ENCODE measurements at places on chromosomes 2 and 18.

DNA sequence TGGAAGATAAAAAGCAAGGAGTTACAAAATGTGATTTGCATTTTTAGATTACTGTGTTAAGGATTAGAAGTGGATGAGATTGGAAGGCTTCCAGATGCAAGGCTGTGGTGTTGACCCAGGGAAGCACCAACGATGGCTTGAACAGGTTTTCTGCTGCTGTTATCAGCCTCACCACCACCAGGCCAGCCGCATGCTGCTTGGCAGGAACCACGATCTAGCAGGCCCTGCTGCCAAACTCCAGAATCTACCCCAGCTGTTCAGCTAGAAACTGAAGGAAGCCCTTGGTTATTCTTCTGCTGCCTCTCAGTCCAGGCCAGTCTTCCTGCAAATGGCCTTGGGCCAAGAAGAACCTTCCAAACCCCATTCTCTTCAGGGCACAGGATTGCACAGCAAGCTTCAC is 133.9 kb downstream of the MTCL1 start:
- DNase-seq: no peak

DNA sequence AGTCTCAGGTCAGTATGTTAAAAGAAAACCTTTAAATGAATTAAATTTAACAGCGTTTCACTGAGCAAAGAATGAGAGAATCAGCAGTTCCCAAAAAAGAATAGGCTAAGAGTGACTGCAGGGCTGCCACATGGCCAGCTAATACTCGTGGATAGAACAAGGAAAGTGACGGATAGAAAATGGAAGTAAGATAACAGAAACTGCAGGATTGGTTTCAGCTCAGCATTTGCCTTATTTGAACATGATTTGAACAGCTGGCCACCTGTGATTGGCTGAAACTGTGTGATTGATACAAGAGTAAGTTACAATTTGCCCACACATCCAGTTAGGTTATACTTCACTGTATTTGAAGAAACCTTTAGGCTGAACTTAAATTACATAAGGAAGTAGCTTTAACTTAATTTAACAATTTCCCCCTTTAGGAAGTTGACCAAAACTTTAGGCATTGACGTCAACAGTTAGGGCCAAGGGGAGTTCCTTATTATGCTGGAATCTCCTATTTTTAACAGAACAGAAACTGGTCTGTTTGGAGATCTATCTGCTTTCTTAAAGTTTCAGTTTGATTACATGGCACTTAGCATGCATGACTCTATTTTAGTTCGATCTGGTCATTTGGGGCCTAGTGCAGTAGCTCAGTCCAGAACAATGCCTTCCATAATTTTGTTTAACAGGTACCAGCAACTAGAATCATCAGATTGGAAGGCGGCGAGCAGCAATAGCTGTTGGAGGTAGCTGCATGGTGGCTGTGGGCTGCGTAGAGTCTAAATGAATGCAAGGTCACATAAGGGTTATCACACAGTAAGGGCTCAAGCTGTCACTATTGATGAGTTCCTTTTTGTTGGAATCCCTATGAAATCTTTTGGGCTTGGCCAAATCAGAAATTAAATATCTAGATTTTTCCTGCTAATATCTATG is 143.4 kb downstream of the TRIM43 start:
- DNase-seq: no peak

- DNase-seq: no peak
These were observed 226.1 kb upstream of the REV1 start for GRCh38 chr2:99715956-99716355.

DNA sequence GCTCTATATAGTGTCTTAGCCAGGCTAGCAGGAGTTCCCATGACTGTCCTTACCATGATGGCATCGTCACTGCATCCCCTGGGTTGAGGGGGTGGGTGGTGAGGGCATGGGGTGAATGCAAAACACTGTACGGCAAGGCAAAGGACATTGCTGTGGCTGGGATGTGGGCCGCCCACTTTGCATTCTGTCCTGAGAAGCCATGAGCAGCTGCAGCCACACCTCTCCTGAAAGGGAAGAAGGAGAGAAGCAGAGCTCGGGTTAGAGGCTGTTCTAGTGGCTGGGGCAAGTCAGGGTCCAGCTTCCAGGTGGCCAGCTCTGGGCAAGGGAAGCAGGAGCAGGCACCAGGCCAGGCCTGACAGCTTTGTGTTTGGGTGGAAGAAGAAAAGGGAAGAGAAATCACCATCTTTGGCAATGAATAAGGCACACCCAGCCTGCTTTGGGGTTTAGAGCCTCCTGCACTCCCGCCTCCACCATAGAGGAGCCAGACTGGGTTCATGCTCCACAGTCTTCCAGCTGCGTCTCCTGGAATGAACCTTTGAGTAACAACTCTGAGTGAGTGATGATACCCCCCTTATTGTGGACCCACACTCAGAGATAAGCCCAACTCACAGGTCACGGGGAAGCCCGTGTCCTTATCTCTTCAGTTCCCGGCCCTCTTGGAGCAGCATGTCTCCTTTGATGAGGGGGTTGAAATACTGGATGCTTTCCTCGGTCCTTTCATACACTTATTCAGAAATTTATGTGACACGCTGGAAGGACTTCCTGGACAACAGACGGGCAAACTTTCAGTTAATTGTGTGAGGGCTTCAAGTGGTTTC is 63.4 kb downstream of the INPP4A start:
- no peak for DNase-seq

- DNase-seq: peak; percentile 31
These were observed 100.9 kb downstream of the DPP10 start for GRCh38 chr2:114543236-114543766.

DNA sequence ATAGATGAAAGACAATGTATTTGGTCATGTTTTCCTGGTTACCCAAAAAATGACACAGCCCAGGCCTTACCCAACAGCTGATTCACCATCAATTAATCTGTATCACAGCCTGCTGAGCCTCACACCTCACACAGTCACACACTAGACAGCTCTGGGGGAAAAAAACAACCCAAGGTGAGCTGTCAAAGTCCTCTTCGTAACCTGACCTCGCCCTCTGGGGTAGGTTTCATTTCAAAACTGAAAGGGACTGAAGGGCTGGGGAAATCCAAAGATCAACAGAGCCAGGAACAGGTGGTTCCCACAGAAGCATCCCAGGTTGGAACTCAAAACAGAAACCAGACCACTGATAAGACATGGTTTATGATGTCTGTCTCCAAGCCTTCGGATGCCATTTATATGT is 18.2 kb upstream of the PCBP1 start:
- DNase-seq: no peak

- no peak for DNase-seq
These were observed 524.8 kb upstream of the DSEL start for GRCh38 chr18:68041327-68041726.

GRCh38 chr18:46343931-46344372 is 239.8 kb downstream of the HAUS1 start:
- peak; percentile 34 for DNase-seq

GRCh38 chr2:99933894-99934650 is 208.3 kb downstream of the AFF3 start:
- no peak for DNase-seq

DNA sequence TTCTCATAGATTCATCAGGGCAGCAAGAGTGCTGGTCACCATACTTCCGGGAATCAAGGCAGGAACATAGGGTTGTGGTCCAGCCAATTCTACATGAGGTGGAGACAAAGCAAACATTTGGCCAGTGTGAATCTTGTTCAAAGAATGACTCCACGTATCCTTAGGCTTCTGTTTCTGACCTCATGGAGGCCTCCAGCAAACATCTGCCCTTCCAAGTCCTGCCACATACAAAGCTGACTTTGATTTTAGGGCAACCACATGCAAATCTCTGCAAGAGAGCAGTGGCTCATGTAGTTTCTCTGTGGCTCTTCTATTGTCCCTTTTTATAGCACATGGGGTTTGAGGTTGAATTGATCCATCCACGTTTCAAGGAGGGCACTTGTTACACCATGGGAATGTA is 132.1 kb upstream of the MMADHC start:
- no peak for DNase-seq

GRCh38 chr18:48475635-48476549 is 62.9 kb upstream of the CTIF start:
- DNase-seq: peak; percentile 43

DNA sequence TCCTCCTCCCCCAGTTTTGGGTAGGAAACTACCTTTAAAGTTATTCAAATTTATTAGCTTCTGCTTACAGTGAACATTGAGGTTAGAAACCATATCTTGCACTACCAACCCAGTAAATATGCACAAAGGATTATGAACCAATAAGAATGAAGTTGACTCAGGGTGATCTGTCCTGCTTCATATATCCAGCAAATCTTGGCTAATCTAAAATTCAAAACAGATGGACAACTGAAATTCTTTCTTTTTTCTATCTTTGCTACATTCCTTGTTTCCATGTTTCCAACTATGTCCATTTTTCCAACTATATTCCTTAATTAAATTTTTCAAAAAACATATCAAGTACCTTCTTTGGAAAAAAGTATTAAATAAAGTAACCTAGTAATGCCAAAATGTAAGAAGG is 149.3 kb downstream of the FAM124B start:
- DNase-seq: no peak

GRCh38 chr2:84052043-84052442 is 407.0 kb downstream of the SUCLG1 start:
- no peak for DNase-seq

- no peak for DNase-seq
These were observed 81.2 kb upstream of the CYRIA start for GRCh38 chr2:16746833-16747232.

DNA sequence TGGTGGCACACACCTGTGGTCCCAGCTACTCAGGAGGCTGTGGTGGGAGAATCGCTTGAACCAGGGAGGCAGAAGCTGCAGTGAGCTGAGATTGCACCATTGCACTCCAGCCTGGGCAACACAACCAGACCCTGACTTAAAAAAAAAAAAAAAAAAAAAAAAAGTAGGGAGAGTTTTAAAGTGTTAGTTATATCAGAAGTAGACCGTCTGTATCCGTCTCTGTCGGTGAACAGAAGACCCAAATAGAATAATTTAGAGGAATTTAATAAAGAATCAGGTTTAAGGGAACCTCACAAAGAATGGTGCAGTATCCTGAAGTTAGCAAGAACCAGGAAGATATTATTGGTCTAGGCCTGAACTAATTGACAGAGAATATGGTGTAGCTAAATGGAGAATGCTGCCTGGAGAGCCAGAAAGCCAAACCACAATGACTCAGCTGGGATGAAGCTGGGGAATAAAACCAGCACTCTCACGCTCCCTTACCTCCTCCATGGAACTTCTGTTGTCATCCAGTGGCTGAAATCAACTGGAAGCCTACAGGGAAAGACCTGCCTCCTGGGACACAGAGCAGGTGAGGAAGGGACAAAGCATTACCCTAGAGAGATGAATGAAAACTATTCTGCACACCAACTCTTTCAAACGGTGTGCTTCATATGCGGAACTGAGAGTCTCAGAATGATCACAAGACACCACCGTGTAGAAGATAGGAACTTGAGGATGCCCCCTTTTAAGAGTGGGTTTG is 39.1 kb upstream of the PLEKHM3 start:
- no peak for DNase-seq

DNA sequence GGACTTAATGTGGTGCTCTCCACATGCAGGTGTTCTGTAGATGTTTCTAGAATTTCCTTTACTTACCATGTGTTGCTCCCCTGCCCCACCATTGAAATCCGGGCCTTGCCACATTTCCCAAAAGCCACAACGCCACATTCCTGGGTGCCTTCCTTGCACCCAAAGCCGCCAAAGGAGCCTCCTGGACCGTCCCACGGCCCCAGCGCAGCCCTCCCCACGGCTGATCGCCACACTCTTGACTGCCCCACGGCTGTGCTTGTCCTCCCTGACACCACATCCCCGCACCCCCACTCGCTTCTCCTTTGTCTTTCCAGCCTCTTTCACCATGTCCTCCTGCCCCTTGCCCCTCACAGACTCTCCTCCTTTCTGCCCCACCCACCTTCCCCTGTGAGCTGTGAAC is 40.2 kb upstream of the CHMP1B start:
- no peak for DNase-seq

- no peak for DNase-seq
These were observed 166.5 kb downstream of the PTPRM start for GRCh38 chr18:7733642-7734041.

DNA sequence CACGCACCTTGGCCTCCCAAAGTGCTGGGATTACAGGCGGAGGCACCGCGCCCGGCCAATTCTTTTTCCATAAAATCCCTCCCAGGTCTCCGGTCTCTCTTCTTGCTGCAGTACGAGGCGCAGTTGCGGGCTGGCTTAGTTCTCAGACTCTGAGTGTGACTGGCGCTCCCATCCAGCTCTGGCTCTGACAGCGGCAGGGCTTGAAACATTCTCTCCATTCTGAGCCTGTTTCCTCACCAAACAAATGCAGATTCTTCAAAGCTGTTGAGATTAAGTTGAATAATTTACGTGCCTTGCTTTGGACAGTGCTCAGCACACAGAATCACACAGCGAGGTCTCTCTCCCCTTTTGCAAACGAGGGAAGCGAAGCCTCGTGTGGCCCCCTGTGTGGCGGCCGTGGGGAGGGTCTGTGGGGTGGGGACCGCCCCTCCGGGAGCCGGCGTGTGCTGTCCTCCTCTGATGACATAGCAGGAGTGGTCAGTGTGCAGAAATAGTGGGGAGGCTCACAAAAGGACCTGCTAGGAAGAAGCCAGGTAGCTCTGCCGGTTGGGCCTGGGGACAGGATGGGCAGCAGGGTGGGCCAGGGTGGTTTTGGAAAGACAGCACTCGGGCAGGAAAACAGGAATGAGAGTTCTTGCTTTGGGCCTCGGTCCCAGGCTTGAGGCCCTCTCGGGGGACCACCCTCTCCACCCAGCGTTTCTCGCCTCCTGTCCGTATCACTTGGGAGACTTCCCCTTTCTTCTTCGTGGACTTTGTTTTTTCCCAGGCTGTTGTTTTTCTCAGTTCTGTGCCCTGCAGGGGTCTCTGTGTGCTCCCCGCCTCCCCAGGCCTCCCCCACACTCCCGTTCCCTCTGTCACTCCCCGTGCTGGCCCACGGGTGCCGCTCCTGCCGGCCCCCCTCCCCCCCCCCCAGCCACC is 75.0 kb downstream of the KCNG2 start:
- peak; percentile 31 for DNase-seq

GRCh38 chr2:64008434-64009009 is 10.7 kb downstream of the VPS54 start:
- DNase-seq: no peak

DNA sequence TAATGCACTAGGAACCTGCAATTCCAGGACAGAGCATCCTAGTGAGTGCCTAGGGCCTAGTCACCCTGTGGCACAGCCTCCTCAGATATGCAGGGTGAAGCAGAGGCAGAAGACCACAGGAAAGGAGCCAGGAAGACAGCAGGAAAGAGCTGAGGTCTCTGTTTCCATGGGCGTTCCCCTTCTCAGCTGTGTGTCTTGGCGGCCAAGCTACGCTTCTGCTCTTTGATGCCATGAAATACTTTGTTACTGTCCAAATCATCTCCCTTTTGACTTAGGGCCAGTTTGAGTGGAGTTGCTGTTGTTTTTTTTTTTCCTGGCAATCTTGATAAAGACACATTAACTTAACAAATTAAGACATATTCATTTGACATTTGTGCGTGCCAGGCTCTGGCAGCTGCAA is 67.3 kb downstream of the APOB start:
- no peak for DNase-seq

- DNase-seq: no peak
These were observed 117.9 kb upstream of the PELI1 start for GRCh38 chr2:64262071-64262470.

DNA sequence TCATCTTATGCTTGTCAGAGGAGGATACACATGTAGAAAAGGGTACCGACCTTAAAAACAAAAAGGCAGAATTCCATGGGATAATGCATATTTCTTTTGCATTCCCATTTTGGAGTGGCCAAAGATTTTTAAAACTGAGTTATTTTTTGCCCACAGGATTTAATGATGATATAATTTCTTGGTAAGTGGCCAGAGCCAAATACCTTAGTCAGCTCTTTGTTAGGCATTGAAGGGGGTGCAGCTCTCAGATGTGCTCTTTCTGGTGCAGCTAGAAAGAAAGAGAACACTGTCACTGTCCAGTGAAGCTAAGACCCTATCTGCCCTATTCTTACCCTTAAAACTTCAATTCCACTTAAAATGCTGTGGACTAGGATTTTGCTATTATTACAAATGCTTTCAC is 10.8 kb downstream of the COQ10B start:
- DNase-seq: no peak
